ENCODE measurements at places on chromosomes 1 and 21. TPM values are rescaled to one million over a fixed set of nuclear protein-coding genes. Genes with fewer than 3 reads are reported as not detected.

DNA sequence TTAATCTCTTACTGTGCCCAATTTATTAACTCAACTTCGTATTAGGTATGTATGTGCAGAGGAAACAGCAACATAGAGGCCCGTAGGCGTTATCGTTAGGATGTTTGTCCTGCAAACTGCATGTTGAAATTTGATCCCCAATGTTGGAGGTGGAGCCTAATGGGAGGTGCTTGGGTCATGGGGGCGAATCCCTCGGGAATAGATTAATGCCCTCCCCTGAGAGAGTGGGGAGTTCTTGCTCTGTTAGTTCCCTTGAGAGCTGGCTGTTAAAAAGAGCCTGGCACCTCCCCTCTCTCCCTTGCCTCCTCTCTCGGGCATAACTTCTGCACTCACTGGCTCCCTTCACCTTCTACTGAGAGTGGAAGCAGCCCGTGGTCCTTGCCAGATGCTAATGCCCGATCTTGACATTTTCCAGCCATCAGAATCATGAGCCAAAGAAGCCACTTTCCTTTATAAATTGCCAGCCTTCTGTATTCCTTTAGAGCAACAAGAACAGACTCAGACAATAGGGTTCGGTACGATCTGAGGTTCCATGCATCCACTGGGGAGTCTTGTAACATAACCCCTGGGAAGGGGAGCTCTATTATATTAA is 149.0 kb upstream of the RAB4A start:
- DNase-seq, result no peak

GRCh38 chr1:156493154-156493631 is 7.4 kb downstream of the MEF2D start:
- no peak for DNase-seq

DNA sequence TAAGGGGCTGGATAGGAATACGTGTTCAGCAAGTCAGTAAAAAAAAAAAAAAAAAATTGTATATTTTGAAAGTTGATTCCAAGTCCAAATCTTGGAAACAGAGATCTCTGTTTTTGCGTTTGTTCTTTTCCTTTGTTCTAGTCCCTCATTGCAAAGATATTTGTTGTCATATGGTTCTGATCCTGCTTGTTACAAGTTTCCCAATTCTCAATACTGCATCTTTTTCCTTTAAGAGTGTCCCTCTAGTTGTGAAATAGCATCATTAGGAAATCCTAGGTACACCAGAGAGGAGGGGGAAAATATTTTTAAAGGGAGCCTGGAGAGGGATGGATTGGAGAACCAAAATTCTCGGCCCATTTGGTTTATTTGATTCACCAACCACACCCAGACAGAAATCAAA is 152.2 kb upstream of the C1orf105 start:
- DNase-seq, result no peak

The WDR64 gene
- not detected for total RNA-seq

The AK5 gene
- not detected for total RNA-seq

GRCh38 chr1:172556461-172556860 is 23.5 kb downstream of the SUCO start:
- no peak for DNase-seq

DNA sequence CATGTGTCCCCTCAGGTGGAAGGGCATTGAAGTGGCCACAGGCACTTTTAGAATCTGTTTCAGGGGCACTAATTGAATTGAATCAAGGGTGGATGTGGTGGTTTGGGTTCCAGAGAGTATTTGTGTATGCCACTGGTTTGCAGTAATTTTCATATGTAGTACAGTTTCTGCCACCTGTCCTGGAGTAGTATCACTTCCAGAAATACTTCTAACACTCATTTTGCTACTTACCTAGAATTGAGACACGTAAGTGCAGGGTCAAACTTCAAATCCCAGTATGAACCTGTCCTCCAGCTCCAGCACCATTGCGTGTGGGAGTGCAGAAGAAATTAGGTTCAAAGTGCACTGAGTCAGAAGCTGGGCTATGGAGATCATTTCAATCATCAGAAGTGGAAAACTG is 26.8 kb downstream of the RSPH1 start:
- no peak for DNase-seq

The AGL gene
- total RNA-seq, result 19.5 TPM

DNA sequence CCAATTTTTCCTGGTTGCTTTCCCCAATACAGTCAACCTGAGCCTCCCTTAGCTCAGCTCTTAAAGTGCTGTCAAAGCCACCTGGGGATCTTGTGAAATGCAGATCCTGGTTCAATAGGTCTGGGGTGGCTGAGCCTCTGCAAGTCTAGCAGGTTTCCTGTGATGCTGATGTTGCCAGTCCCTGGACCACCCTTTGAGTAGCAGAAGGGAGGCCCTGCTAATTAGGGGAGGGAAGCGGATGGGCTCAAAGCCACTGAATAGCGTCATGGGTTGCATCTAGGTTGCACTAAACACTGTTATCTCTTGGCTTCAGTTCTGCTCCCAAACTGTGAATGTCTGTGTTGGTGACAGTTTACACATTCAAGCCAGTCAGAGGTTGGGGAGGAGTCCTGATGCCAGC is 127.2 kb downstream of the KAZN start:
- DNase-seq, result no peak
